ENCODE measurements at places on chromosomes 4 and X.
A peak's percentile ranks its signal among the peaks of the same experiment; 100 is the strongest.

DNA sequence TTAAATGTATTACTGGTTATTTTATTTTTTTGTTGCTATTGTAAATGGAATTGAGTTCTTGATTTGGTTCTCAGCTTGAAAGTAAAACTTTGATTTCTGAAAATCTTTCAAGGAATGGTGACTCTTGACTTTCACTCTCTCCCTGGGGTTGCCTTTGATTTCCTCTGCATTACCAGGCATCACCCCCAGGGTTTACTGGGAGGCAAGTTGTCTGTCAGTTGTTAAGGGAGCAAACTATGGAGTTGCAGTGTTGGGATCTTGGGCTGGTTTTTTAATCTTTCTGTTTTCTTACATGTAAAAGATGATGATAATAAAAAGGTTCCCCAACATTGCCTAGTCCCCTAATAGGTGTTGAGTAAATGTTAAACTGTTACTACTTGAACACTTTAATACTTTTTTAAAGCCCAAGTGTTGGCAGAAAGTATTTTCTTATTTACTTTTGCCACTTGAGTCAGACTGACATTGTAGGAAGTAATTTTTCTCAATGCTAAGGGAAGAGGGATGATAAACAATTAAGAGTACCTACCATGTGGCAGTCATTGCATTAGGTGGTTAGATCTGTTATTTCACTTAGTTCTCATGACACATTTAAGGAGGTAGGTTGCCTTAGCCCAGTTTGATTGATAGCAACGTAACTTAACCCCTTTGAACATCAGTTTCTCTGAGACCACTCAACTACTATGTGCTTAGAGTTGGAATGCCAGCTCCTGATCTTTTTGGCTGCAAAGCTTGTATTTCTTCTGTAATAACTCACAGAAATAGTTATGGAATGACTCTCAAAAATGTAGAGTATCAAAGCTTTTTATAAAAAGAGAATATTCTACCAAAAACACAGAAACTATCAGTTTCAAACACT, 67.1 kb downstream of the DCLK2 start:
- DNase-seq: peak; percentile 25

DNA sequence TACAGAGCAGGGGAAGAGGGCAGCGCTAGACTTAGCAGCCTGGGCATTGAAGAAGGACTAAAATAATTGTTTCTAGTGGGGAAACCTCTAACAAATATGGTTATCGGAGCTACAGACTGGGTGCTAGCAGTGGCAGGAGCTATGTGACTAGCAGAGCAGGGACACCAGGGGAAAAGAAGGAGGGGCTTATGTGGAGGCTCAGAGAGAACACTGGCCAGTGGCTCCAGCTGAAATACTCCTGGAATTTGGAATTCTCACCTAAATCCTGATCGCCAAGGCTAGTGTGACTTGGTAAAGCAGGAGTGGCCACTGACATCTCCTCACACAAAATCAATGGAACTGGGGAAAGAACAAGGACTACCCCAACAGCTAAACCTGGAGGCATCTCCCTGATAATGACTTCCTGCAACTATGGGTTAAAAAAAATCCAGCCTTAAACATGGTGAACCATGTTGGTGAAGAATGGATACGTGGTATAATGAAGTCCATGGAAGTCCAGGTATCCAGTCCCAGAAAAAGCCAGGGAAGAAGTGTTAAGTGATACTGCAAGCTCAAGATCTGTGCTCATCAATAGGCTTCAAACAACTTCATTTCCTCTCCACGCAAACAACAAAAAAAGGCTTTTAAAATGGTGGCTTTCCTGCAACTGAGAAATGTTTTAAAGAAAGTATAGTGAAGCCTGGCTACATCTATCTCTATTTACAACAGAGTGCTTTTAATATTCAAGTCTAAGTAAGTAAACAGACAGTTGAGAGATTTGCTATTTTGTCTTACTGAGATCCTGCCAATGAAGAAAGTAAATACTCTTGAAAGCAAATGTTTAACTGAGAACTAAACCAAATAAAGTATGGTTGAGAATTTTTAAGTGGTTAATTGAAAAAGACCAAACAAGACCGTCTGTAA, 1.8 kb downstream of the TAPT1 start:
- no peak for DNase-seq

- DNase-seq: no peak
These were observed 59.0 kb downstream of the RNF150 start for GRCh38 chr4:141074098-141074878.

DNA sequence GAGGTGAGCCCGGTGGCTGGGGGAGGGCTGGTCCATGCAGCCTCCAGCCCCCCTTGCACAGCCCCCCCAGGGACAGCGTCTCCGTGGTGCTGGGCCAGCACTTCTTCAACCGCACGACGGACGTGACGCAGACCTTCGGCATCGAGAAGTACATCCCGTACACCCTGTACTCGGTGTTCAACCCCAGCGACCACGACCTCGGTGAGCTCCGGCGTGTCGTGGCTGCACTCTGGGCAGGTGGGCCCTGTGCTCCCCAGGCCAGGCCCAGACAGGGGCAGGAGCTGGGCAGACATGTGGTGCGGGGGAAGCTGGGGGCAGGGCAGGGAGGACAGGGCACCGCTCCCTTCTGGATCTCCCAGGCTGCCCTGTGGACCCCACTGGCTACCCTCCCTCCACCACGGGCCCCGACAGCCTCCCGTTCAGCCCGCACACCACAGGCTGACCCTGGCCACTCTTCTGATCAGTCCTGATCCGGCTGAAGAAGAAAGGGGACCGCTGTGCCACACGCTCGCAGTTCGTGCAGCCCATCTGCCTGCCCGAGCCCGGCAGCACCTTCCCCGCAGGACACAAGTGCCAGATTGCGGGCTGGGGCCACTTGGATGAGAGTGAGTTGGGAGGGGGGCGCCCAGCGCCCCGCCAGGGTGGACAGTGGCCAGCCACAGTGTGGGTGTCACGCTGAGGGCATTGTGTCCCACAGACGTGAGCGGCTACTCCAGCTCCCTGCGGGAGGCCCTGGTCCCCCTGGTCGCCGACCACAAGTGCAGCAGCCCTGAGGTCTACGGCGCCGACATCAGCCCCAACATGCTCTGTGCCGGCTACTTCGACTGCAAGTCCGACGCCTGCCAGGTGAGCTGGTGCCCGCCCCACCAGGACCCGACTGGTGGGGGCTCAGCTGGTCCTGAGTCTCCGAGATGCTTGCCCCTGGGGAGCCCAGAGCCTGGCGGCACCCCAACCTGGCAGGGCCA, 5.9 kb downstream of the HGFAC start:
- DNase-seq: no peak

DNA sequence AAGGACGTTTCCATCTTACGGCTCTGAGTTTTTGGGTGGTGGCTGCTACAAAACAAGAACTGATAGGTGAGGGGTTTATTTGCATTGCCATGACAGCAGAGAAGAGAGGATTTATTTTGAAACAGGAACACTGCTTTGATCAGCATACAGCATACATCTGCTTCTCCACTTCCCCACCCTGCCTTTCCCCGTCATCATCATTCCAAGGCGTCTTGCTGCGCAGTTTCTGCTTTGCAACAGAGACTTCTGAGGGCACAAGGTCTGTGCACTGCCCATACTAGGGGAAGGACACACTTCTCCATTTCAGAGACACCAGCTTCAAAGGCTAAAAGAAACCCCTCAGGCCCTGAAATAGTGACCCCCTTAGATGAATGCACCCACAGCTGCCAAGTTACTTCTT, 19.1 kb downstream of the STARD8 start:
- no peak for DNase-seq

DNA sequence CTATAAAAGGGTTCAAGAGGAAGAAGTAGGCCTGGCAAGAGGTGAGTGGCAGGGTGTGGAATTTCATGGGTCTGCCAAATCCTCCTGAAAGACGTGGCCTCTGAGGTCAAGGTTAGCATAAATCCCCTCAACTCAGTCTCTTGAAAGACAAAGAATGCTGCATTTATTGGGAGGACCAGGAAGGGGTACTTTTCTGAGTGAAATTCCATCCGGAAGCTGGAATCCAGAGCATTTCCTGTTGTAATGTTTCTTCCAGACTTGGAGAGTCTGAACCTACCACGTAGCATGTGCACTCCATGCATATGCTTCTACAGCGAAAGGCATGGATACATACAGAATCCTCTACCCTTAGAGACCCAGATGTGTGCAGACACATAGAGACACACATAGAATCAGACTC, 13.4 kb upstream of the FGD1 start:
- DNase-seq: no peak

DNA sequence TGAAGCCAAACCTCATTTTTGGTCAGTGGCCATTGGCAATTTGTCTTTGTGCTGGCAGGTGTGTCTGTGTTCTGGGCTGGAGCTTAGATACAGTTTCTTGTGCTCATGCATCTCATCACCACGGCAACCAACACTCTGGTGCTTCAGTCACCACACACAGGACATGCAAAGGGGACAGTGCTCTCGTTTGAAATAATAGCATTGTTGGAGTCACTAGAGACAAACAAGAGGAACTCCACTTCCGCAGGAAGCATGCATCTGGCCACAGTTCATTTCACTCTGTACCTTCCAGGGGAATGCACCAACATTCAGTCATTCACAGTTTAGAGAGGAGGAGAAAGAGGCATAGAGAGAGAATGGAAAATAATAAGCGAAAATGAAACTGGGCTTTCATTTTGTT, 267.4 kb downstream of the ANK2 start:
- DNase-seq: no peak

GRCh38 chr4:185849664-185850550, 37.9 kb upstream of the SORBS2 start:
- DNase-seq: no peak

DNA sequence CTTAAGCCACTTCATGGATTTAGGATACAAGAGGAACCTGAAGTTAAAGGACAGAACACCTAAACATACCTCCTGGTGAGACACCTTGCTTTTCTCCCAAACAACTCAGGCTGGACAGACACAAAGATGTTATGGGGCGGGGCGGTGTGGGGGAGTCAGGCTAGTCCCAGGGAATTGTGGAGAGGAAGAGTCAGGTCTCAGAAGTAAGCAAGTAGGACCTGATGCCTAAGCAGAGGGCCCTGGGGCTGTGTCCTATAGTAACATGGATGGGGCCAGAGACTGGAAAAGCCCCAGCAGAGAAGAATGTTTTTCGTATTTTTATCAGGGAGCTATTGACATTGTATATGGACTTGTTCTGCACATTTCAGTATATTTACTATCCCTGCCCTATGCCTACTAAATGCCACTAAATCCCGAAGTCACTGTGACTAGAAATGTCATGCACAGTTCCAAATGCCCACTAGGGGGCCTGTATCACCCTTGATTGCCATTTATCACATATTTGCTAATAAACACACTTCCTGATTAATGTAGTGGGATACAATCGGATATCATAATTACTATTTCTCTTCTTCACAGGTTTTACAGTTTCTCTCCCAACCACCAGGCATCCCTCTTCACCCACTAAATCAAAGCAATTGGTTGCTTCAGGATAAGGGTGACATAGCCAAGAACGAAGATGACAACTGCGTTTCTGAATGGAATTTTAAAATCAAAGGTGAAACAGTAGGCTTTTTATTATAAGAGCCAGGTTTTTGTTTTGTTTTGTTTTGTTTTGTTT, 23.8 kb upstream of the ARHGAP10 start:
- DNase-seq: peak; percentile 54

- DNase-seq: no peak
These were observed 141.0 kb downstream of the TSPAN5 start for GRCh38 chr4:98517218-98518021.

GRCh38 chr4:122221322-122221721, 69.2 kb downstream of the BLTP1 start:
- DNase-seq: no peak

DNA sequence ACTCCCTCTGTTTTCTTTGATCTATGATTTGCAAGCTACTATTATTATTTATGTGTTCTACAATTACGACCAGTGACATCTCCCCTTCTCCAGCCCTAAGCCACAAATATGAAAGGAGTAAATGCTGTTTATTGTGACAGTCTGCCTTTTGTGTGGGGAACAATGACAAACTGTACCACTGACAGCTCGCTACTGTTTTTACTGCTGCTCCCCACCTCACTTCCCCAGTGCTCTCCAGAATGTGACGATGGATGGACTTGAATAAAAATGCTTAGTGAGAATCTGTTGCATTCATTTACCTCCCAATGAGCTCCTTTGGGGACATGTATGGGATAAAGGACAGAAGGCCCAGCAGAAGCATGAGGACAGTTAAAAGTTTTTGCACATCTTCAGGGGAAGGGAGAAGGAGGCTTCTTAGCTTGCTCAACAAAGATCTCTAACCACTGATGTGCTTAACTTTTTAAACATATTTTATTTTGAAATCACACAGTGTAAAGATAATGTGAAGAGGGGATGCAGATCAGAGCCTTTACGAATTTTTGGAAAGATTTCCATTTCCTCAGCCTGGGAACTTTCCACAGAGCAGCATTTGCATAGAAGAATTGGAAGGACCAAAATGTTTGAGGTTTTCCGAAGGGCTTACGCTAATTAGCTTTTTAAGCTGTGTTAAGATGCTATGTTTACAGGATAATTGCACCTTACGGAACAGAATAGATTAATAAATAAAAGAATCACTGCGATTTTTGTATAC, 485.1 kb upstream of the TENM3 start:
- DNase-seq: no peak

GRCh38 chr4:38687571-38688011, 23.6 kb downstream of the KLF3 start:
- no peak for DNase-seq

DNA sequence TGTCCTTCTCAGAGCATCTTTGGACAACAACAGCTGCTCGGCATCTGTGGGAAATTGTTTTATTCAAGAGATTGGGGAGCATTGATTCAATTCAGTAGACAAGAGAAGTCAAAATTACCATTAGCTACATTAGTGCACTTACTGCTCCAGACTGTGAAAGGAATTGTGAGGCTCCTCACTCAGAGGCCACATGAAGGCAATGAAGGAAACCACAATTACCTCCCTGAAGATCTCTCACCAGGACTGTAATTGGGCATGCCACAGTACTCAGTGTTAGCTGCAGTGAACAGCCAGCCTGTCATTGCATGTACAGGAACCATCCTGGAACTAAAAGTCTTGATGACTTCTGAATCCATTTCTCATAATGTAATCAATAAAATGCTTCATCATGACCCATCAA, 144.8 kb downstream of the PPA2 start:
- no peak for DNase-seq

DNA sequence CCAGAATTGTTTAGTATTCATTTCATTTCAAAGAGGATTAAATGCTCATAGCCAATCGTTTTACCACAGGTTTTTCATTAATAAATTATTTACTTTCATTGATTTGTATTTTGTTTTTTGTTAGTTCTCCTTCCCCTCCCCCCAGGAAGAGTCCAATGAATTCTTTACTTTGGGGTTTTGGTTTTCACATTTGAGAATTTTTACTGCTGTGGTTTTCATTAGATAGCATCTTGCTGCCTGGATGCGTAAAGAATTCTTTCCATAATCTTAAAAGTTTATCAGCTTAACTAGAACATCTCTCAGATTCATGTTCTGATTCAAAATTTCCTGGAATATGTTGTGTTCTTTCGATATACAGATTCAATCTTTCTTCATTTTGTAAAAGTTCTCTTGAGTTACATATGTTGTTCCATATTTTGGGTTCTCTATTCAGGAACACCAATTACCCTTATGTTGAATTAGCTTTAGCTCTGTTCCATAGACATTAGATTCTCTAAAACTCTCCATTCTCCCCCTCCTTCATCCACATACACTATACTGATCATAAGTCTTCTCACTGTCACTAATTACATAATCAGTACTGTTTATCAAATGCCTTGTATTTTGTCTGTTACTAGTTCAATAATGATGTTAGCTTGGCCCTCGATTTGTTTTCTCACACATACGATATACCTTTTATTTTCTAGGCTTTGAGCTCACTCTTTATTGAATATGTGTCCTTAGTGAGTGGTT, 184.4 kb downstream of the CAMK2D start:
- no peak for DNase-seq

GRCh38 chrX:53831662-53832635, 145.4 kb upstream of the HUWE1 start:
- DNase-seq: peak; percentile 30

- no peak for DNase-seq
These were observed 94.2 kb downstream of the MFAP3L start for GRCh38 chr4:169931964-169932363.

Data from astrocyte of the spinal cord (primary cell).